ENCODE measurements at places on chromosomes 12 and 14.

- DNase-seq: no peak
Measured at GRCh38 chr12:60468546-60468945, 872.7 kb downstream of the SLC16A7 start.

DNA sequence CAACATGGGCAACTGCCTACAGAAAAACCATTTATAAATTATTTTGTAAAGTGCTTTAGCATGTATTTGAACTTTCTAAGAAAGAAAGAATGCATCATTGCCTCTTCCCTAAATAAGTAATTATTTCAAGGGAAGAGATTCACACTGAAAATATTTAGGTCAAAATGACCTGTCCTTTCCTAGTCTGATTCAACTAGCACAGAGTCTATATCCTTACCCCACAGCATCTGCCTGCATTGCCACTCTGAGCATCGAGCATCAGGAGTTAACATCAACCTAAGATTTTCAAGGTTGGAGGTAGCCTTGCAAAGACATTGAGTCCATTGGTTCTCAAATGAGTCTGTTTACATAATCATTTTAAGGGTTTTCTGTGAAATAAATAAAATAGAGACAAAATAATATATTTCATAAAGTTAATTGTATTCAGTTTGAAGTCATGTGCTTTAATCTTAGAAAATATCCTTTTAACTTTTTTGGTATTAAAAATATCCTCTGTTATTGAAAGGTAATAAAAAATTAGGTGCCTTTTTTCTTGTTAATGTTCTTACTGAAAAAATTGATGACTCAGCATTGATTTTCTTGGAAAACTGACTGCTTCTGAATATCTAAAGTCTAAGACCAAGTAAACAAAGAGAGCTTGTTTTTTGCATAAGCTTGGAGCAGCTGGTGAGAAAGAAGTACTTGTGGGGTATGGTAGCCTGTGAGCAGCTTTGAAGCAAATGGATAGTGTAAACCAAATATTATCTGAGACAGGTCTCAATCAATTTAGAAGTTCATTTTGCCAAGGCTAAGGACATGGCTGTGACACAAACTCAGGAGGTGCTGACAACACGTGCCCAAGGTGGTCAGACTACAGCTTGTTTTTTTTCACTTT, 269.0 kb upstream of the CLEC14A start:
- DNase-seq: no peak

- DNase-seq: no peak
Measured at GRCh38 chr12:87280356-87280755, 748.8 kb downstream of the C12orf50 start.

DNA sequence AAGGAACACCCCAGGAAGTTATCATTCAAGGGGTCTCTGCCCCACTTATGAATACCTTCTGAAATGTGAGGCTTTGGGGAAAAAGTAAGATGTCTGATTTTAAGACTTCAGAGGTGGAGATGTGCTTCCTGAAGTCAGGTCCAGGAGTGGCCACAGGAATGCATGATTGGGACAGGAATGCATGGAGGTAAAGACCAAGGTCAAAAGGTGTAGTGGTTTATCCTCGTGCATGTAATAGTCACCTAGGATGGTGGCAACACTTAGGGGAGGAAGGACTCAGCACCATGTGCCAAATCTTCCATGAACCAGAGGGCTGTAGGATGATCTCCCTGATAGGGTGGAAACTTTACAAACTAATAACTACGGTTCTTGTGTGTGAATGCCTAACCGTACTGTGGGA, 217.3 kb downstream of the C12orf75 start:
- no peak for DNase-seq

DNA sequence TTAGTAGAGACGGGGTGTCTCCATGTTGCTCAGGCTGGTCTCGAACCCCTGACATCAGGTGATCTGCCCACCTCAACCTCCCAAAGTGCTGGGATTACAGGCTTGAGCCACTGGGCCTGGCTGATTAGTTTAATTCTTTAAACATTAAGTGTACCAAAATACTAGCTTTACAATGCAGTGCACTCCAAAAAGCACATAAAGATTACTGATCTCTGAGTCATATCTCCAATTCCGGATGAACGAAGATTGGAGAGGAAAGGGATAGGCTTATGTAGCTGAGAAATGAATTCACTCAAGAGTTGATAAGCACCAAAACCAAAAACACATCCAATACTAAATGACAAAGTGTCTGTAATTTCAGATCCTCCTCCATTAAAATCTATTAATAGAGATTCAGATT, 15.1 kb downstream of the NAV3 start:
- DNase-seq: peak; percentile 64

GRCh38 chr12:57764662-57765002, 2.2 kb downstream of the CYP27B1 start:
- DNase-seq: no peak

DNA sequence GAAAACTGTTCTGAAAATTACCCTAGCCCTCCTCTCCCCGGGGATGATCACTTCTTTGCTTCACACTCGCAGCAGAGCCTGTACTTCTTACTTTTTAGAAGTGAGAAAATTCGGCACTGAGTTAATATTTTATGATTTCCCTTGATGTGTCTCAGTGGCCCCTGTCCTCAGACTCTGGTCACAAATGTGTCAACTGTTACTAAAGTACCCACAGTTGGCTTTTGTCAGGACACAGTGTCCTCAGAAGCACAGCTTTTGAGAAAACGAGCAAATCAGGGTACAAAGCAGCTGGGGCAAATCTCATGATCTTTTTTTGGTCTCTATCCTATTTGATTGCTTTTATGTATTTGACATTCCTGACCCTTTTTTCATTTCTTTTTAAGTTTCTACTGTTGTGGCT, 142.5 kb downstream of the SYNE2 start:
- no peak for DNase-seq

DNA sequence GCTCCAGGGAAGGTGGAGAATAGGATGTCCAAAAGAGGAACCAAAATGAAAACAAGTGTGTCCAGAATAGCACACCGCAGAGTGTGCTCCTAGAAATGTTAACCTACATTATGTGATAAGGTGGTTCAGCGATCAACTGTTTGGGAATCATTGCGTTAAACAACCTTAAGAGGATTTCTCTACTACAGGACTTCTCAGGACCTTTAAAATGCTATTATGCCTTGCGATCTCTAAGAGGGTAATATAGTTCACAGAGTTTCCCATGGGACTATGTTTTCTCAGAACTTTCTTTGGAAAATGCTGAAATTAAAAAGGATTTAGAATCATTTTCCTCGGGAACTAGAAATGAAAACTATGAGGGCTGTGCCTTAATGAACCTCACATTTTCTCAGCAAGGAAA, 1.8 kb downstream of the GLT8D2 start:
- no peak for DNase-seq

GRCh38 chr14:99047441-99048031, 224.5 kb downstream of the BCL11B start:
- peak; percentile 27 for DNase-seq

Data from COLO829 (cell line).